ENCODE measurements at places on chromosomes 2 and 18.
A peak's percentile ranks its signal among the peaks of the same experiment; 100 is the strongest.

- DNase-seq = peak; percentile 50
These were observed 175.8 kb downstream of the SRBD1 start for GRCh38 chr2:45435316-45435715.

DNA sequence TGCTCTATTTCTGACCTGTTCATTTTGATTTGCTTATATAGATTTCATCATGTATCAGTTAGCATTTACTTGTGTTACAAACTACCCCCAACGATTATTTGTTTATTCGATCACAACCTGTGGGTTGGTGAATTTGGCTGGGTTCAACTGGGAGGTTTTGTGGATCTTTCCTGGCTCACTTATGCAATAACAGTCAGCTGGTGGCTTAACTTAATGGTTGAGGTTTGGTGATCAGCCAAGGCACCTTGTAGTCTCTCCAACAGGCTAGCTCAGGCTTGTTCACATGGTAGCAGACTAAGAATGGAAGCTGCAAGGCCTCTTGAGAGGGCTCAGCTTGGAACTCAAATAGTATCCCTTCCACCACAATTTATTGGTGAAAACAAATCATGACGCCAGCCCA is 5.4 kb upstream of the PUM2 start:
- peak; percentile 58 for DNase-seq

DNA sequence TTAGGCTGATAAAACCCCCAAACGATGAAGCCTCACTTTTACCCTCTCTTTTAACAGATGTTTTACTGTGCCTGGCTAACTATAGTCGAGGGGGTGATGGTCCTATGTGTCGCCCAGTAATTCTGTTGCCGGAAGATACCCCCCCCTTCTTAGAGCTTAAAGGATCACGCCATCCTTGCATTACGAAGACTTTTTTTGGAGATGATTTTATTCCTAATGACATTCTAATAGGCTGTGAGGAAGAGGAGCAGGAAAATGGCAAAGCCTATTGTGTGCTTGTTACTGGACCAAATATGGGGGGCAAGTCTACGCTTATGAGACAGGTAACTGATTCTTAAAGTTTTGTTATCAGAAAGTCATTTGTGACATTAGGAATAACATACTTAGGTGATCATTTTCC is 20.4 kb downstream of the MSH6 start:
- no peak for DNase-seq

DNA sequence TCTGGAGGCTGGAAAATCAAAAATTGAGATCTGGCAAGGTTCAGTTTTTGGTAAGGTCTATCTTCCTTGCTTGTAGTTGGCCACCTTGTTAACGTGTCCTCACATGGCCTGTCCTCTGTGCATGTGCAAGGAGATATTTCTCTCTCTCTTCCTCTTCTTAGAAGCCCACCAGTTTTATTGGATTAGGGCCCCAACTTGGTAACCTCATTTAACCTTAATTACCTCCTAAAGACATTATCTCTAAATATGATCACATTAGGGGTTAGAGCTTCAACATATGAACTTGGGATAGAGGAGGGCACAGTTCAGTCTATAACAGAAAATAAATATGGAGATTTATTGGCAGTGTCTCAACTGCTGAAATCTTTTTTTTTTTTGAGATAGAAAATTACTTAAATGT is 19.6 kb upstream of the RND3 start:
- no peak for DNase-seq

DNA sequence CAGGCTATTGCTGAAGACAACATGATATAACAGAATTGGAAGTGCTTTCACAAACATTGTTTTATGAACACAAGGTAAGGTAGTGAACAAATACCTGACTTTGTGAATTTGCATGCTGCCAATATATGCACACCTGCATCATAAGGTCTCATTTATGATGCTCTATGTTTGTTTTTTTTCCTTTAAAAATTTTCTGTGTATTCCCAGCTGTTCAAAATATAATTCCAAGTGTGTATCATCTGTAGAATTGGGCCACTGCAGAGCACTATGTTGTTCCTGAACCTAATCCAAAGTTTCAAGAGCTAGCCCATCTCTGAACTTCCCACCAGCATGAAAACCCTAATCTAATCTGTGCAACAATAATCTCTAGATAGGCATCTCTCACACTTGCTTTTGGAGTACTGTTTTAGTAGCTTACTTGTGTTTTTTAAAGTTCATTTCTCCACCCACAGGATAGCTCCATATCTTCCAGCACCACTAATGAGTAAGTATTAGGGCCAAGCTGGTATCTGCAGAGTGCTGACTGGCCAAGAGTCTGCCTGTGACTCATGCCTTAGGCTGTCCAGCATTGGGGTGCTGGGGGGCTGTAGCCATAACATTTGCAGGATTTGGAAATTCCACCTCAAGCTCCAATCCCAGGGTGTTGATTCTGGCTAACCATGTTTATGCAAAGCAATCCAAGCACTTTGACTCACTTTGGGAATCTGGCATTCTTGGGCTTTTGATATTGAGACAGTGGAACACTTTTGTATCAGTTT is 208.2 kb upstream of the REV1 start:
- peak; percentile 93 for DNase-seq

DNA sequence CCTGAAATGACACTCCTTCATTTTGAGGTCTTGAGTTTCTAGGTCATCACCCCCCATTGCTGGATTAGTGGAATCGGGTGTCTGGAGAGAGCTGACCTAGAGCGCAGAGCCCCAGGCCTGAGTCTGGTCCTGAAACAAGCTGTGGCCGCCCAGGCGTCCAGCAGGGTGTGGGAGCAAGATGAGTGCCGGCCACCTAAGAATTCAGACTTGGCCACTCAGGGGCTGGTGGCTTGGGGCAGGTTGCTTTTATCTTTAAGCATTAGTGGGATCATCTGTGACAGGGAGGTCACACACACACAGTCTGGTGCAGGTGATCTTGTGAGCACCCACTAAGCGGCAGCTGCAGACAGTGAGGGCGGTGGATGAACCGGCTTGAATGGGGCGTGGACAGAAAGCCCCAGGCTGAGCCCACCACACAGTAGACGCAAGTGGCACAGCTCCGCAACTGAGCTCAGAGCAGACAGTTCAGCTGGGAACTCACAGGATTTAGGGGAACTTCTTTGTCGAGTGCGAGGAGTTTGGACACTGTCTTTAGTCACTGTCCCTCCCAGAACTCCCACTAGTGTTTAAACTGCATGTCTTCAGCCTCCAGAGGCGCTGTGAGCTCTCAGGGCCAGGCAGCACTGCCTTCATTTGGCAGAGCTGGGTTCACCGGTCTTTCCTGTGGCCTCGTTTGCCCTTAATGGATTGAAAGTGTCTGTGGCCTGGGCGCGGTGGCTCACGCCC is 21.5 kb downstream of the ITGB1BP1 start:
- DNase-seq = no peak

- no peak for DNase-seq
These were observed 25.2 kb downstream of the HS1BP3 start for GRCh38 chr2:20625491-20626391.

GRCh38 chr2:105239924-105240323 is 1.6 kb upstream of the GPR45 start:
- peak; percentile 93 for DNase-seq

GRCh38 chr2:225995796-225996461 is 596.4 kb downstream of the NYAP2 start:
- DNase-seq = no peak

DNA sequence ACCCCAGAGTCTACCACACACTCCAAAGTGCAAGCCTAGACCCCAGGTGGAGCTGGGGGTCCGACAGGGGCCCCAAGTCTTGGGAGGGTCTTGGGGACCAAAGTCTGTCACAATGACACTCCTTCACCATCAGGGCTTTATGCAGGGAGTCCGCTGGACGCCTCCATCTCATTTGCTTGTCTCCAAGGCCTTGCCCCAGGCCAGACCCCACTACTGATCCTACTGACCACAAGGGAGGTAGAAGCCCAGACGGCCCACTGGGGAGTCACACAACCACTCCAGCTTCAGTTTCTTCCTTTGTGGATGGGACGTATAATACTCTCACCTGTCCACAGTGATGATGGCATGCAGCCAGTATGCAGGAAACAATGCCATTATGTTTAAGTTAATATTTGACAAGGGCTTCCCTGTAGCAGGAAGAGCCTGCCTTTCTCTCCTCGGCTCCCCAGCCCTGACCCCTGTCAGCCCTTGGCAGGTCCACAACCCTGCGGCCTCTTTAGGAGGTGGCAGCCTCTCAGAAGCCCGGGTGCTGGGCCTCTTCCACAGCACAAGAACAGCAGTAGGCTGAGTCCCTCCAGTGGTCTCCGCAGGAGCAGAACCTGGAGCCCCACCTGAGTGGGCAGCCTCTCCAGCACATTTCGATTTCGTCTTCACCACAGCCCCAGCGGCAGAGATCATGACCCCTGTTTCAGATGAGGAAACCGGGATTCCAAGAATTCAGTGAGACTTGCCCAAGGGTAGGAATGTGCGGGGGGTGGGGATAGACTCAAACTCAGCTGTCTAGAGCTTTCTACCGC is 6.5 kb downstream of the BIN1 start:
- DNase-seq = peak; percentile 26

DNA sequence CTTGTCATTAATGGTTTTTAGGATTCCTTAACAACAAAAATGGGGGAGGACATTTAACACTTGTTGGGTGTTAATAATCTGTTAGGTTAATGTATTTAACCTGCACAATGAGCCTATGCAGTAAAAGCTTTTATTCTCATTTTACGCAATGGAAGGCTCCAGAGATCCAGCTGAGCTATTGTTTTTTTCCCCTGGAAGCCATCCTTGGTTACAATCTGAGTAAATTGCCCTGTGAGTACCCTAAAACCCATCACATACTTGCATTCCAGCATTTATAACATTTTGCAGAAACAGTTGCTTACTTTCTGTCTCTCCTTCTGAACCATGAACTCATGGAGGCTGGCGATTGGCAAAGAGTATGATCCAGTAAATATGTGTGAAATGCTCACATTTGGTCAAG is 30.2 kb upstream of the DOCK10 start:
- no peak for DNase-seq

DNA sequence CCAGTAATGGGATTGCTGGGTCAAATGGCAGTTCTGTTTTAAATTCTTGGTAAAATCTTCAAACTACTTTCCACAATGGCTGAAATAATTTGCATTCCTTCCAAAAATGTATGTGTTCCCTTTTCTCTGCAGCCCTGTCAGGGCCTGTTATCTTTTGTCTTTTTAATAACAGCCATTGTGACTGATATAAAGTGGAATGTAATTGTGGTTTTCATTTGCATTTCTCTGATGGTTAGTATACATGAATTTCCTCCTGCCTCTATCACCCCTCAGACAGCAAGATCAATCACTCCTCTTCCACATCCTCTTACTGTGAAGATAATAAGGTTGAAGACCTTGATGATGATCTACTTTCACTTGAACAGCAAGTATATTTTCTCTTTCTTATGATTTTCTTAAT is 304.8 kb upstream of the FSIP2 start:
- no peak for DNase-seq

- DNase-seq = no peak
These were observed 4.6 kb downstream of the NEU2 start for GRCh38 chr2:233037078-233037477.

DNA sequence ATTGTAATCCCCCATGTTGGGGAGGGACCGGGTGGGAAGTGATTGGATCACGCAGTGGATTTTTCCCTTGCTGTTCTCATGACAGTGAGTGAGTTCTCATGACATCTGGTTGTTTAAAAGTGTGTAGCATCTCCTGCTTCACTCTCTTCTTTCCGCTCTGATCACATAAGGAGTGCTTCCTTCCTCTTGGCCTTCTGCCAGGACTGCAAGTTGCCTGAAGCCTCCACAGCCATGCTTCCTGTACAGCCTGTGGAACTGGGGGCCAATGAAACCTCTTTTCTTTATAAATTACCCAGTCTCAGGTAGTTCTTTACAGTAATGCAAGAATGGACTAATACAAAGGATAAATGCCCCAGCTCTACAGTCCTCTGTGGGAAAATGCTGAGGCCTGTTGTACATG is 437.5 kb upstream of the NXPH2 start:
- no peak for DNase-seq

GRCh38 chr2:27527182-27527581 is 30.5 kb downstream of the GCKR start:
- no peak for DNase-seq

GRCh38 chr2:240435457-240435947 is at the start of gene GPC1:
Gene GPC1 (plus strand): TSS chr2:240435663. CDS start chr2:240435919, 256 bp downstream.
- DNase-seq = peak; percentile 94

DNA sequence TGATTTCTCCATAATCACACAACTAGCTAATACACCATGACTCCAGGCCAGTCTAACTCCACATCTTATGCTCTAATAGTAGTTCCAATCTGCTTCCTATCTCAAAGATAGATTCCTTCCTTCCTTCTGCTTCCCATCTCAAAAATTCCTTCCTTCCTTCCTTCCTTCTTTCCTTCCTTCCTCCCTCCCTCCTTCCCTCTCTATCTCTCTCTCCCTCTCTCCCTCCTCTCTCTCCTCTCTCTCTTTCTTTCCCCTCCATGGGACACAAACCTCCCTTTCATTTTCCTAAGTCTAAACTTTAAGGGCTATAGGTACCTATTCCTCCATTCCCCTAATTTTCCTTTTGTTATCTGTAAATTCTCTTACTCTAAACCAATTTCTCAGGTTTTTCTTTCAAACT is 62.5 kb downstream of the CCDC88A start:
- DNase-seq = no peak

- DNase-seq = no peak
These were observed 4.1 kb upstream of the OTX1 start for GRCh38 chr2:63046552-63046951.

DNA sequence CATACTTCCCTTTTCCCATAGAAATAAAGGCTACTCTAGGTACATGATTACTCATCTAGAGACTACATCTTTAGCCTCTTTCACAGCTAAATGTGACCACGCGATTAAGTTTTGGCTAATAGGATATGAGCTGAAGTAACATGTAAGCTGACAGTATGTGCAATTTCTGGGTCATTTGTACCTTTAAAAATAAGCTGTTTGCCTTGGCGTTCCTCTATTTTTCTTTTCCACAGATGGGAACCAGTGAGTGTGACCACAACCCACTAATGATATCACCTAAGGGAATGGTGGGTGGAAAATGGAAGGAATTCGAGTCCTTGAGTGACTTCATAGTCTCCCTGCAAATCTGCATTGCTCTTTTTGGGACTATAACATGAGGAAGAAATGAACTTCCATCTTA is 11.7 kb upstream of the NABP1 start:
- DNase-seq = no peak

- no peak for DNase-seq
These were observed 35.4 kb upstream of the MPPE1 start for GRCh38 chr18:11943551-11943950.

DNA sequence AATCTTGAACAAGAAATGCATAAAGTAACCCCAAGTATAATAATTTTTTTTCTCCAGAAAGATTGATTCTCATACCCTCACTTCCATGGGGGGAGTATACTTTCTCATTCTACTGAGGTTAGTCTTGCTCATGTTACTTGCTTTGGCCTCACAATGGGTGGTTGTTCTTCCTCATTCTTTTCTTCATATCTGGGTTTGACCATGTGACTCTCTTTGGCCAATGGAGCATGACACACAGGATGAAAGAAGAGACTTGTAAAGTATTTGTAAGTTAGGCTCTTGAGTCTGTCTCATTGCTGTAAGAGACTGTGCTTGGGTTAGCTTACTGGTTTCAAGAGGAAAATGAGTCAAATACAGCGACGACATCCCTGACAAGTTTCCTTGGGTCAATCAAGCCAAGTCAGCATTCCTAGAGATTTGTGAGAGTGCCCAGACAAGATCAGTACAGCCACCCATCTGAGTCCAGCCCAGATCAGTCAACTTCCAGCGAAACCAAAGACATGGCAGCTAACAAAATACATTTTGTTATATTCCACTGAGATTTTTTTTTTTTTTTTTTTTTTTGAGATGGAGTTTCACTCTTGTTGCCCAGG is 970.2 kb downstream of the BCL11A start:
- no peak for DNase-seq

Data from AG08395 (cell line).